ENCODE measurements at places on chromosomes 5 and 9. TPM values are rescaled to one million over a fixed set of nuclear protein-coding genes. Genes with fewer than 3 reads are reported as not detected.

The NUTM2G gene
- total RNA-seq: not detected

The GRXCR2 gene
- total RNA-seq: not detected

The ANXA2R gene
- total RNA-seq: 1.7 TPM

The CCDC127 gene
- 7.1 TPM for total RNA-seq

The IFNB1 gene
- not detected for total RNA-seq

The CARTPT gene
- not detected for total RNA-seq

The CLK4 gene
- total RNA-seq: 21.3 TPM

The DAPK1 gene
- 10.3 TPM for total RNA-seq

The PDGFRB gene
- 126 TPM for total RNA-seq

The FBLL1 gene
- total RNA-seq: 0.44 TPM

The FCN2 gene
- not detected for total RNA-seq

The DROSHA gene
- total RNA-seq: 43.5 TPM

The DNM1 gene
- total RNA-seq: 86.0 TPM

The MRPL22 gene
- 26.8 TPM for total RNA-seq

The CHSY3 gene
- 1.7 TPM for total RNA-seq

The TMEM250 gene
- 80.7 TPM for total RNA-seq

The LRRC19 gene
- not detected for total RNA-seq

The TMCO6 gene
- total RNA-seq: 12.5 TPM

The GNE gene
- total RNA-seq: 42.3 TPM

All from smooth muscle cell of trachea (primary cell).